Activated T-helper 1 cell treated with anti-CD3 and anti-CD28 coated beads, Interleukin-12 subunit alpha, Interleukin-12 subunit beta, Interleukin-2, Interleukin-4 antibody, amounts not matched to agents 30 ng/mL and 10 ng/mL and 1 ng/mL, durations not matched to agents 14 hours and 24 hours and 36 hours (primary cell): ENCODE measurements at places on chromosomes 11 and 22.

DNA sequence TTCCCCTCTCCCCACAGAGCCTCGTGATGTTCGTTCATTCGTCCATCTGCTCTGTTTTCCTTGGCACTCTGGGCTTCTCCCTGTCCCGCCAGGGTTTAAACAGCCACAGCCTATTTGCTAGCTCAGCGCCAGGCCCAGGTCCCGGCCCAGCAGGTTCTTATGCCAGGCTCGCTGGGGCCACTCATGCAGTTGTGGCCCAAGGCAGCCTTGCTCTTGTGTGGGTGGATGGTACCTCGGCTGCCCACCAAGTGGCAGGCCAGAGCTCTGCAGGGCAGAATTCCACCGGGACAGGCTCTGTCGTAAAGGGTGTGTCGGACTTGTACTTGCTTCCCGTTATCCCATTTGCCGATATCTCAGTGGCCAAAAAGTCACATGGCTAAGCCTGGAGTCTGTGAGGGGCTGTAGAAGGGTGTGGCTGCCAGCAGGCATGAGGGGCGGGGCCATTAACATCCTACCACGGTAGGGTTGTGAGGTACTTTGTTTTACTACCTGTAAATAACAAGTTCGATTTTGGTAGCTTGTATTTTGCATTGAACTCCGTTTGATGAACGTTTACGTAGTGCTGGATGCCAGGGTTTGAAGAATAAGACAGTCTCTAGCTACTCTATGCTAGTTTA is 7.9 kb downstream of the FAM118A start:
- DNase-seq, result no peak

GRCh38 chr22:41816241-41816640 is 15.8 kb downstream of the CCDC134 start:
- no peak for DNase-seq

DNA sequence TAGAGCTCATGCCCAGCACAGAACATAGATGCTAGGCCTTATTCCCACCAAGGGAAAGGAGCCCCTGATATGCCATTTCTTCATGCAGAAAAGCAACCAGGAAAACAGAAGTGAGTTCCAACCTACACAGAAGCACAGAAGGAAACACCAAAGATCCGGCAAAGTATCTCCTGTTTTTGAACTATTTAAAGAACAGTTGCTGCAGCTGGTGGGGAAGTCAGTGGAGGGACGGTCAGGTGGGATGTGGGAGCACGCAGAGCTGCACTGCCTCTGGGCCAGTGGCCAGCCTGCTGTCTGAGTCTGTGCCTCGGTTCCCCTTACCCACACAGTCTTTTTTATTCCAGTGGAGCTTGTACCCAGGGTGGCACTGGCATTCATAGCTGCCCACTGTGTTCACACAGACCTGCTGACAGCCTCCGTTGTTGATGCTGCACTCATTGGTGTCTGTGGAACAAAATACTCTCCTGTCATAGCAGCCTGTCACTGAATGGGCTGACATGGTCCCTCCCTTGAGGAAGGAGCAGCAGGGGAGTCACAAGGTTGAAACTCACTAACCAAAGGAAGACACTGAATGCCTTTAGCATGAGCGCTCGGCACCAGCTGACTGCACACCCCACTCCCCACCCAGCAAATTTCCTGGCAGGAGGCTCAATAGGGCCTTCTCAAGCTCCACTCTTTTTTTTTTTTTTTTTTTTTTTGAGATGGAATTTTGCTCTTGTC is 37.9 kb downstream of the SCUBE2 start:
- DNase-seq, result no peak

- no peak for DNase-seq
Observed at GRCh38 chr11:11975201-11976092, 33.0 kb downstream of the DKK3 start.
